T-helper 22 cell (primary cell): ENCODE measurements at places on chromosomes 5 and 9.

- no peak for DNase-seq
These were observed 2.5 kb downstream of the IL33 start for GRCh38 chr9:6218099-6218502.

- DNase-seq: no peak
These were observed 26.5 kb downstream of the SARDH start for GRCh38 chr9:133711428-133712220.

DNA sequence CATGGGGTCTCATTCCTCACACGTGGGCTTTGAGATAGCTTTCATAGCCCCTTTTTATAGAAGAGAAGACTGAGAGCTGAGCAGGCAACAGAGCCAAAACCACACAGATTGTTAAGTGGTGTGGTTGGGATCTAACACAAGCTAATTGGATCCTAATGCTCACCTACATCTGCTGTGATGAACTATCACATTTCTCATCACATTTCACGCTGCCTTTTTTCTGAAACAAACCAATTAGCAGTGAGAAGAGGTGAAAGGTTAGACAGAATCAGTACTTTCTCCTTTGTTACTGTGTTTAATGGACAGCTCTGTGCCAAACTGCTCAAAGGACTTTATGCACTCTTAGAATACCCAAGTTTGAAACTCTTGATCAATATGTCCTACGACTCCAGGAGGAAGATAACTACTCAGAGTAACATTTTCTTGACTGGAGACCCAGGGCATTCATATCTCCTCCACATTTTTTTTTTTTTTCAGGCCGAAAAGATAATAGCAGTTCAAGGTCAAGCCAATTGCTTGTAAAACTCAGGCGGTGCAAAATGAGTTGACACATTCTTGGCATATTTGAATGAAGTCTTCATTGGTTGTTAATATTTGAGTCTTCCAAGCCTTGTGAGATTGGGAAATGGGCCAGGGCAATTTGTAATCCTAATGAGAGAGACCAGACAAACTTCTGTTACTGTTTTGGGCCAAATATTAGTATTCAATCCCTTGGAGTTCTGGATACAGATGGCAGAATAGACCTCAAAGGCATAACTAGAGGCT lies 138.4 kb downstream of the KCTD16 start:
- DNase-seq: no peak

GRCh38 chr9:72855890-72856523 lies 96.8 kb downstream of the ALDH1A1 start:
- no peak for DNase-seq

GRCh38 chr5:40318395-40318794 lies 361.3 kb upstream of the PTGER4 start:
- no peak for DNase-seq

GRCh38 chr5:129372025-129372424 lies 88.1 kb upstream of the ADAMTS19 start:
- DNase-seq: no peak

DNA sequence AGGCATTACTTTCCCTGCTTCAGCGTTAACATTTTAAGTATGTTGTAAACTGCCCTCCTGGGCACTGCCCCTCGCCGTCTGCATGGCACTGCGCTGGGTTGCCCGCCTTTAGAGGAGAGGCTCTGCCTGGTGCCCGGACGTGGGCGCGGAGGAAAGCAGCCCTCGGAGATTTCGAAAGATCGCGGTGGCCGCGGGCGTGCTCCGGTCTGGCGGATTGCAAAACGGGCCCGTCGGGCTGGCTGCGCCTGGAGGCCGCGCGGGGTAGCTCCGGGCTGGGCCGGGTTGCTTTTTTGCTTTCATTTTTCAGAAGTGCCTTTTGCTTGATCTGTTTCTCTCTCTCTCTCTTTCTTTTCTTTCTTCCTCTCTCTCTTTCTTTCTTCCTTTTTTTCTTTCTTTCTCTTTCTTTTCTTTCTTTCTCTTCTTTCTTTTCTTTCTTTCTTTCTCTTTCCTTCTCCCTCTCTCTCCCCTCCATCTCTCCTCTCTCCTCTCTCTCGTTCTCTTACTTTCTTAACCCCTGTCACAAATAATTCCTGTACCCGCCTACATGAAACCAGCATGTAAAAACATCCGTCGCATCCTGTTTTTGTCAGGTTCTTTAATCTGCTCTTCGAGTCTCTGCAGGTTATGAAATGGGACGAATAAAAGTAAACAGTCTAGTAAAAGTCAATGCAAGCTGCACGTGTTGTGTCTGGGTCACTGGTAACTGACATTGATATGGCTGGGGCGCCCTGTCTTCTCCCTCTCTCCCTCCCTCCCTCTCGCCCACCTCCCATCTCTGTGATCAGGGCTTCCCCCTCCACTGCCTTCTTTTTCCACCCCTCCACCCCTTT lies 1.7 kb downstream of the FST start:
- no peak for DNase-seq

DNA sequence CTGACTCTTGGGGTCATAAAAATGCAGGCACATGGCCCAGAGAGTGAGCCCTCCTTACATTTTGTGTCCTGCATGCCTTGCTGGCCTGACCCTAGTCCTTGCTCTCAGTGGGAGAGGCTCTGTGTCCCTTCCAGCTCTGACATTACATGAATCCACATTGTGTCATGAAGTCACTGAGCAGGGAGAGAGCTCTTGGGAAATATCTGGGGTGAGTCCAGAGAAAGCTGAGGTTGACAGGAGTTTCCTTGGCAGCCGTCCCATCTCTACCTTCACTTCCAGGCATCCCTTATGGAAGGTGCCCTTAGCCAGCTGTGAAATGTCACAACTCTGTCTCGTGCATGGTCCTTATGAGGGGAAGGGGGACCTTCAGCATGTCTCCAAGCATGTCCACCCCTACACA lies 41.0 kb downstream of the FAT2 start:
- DNase-seq: no peak

- no peak for DNase-seq
These were observed 127.6 kb upstream of the CACNA1B start for GRCh38 chr9:137750007-137750406.

- no peak for DNase-seq
These were observed 124.3 kb downstream of the FGF1 start for GRCh38 chr5:142561486-142562097.

DNA sequence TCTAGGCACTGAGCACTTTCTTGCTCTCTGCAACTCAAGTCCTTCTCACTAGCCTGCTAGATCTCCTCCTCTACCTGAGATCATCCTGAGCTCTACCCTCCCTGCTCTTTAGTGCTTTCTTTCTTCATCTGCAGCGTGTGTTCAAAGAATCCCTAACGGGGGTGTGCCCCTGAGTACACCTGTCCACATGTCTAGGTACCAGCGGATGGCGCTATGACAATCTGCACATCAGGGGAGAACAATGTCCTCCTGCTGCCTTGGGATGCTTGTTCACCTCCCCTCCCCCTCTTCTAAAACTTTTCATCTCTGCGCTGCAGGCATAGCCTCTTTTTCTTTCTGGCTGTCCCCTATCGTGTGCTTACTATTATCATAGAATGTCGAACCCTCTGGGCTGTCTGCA lies 42.7 kb downstream of the PTPN3 start:
- DNase-seq: no peak

DNA sequence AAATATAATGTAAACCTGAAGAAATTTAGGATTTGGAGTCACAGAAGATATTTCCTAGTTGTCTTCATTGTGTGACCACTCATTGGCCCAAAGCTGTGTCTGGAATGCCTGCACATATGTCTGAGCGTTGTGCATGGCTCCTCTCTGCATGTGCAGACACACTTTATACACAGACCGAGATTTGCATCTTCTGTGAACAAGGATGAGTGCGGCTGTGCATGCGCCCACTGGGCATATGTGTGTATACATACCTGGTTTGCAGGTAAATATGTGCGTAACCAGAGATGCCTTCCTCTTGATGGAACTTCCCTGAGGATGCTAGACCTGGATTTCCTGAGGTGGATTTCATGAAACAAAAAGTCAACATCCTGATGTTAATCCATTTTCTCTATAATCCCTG lies 19.1 kb downstream of the PHF2 start:
- no peak for DNase-seq
